Thyroid gland (tissue), 4 donors: ENCODE measurements at places on chromosomes 11 and 22. TPM values are rescaled to one million over a fixed set of nuclear protein-coding genes. Genes with fewer than 3 reads are reported as not detected.

CLP1 gene
- total RNA-seq: 15.9 TPM

GRCh38 chr11:128346804-128347203 lies 240.6 kb downstream of the ETS1 start:
- H3K4me3 ChIP-seq: no peak overlapping the region
- H3K27me3 ChIP-seq: no peaks in the 10 kb centered on the region
- no peak overlapping the region for H3K27ac ChIP-seq
- H3K4me1 ChIP-seq: peaks cover 26% of the 10 kb centered on the region

DNA sequence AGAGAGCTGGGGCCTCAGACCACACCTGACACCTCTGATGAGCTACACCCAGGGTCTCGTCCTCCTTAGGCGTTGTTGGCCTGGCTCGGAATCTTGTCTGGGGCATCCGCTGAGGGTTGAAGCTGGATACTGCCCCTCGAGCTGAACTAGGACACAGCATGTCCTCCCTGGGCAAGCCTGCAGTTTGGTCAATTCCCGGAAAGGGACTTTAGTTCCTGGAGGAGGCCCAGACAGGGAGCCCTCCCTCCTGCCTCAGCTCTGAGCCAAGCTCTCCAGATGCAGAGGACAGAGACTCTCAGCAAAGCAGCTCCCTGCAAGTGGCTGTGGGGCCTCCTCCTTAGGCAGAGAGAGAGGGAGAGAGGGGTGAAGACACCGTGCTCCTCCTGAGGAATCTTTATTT lies 4.9 kb downstream of the APOL3 start:
- peak; percentile 29 for DNase-seq
- H3K27me3 ChIP-seq: no peaks in the 10 kb centered on the region
- peak overlapping the region; percentile 91 for H3K27ac ChIP-seq
- peaks cover 38% of the 10 kb centered on the region for H3K4me1 ChIP-seq
- H3K4me3 ChIP-seq: no peak overlapping the region

GRCh38 chr11:118975771-118976709 lies 4.5 kb downstream of the FOXR1 start:
- H3K27ac ChIP-seq: no peak overlapping the region
- H3K4me3 ChIP-seq: no peak overlapping the region
- H3K36me3 ChIP-seq: no peaks in the 10 kb centered on the region
- peak; percentile 61 for DNase-seq
- no peaks in the 10 kb centered on the region for H3K27me3 ChIP-seq
- H3K4me1 ChIP-seq: peaks cover 9% of the 10 kb centered on the region
